ENCODE measurements at places on chromosomes 6 and 20.

GRCh38 chr6:53696341-53696740 lies 30.8 kb upstream of the KLHL31 start:
- no peak for DNase-seq

- DNase-seq: no peak
Measured at GRCh38 chr6:133218852-133219251, 22.3 kb upstream of the EYA4 start.

DNA sequence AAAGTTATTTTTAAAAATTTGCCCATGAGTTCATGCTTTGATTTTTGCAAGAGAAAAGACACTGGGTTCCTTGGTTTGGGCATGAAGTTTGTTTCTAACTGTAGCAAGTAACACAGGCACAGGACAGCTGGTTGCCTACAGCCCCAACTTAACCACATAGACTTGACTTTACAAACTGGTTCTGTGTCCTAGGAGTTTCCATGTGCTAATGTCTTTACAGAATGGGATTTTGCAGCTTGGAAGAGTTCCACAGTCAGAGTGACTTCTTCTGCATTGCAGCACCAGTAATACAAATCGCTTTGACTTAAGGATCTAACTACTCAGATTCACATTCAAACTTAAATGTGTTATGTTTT lies 44.3 kb downstream of the OR2B2 start:
- no peak for DNase-seq

GRCh38 chr6:162056745-162057144 lies 670.8 kb downstream of the PRKN start:
- DNase-seq: peak; percentile 28

GRCh38 chr6:73514746-73515110 lies 6.1 kb downstream of the EEF1A1 start:
- DNase-seq: no peak

- DNase-seq: peak; percentile 34
Measured at GRCh38 chr20:33400812-33401183, 521 bp downstream of the CDK5RAP1 start.

DNA sequence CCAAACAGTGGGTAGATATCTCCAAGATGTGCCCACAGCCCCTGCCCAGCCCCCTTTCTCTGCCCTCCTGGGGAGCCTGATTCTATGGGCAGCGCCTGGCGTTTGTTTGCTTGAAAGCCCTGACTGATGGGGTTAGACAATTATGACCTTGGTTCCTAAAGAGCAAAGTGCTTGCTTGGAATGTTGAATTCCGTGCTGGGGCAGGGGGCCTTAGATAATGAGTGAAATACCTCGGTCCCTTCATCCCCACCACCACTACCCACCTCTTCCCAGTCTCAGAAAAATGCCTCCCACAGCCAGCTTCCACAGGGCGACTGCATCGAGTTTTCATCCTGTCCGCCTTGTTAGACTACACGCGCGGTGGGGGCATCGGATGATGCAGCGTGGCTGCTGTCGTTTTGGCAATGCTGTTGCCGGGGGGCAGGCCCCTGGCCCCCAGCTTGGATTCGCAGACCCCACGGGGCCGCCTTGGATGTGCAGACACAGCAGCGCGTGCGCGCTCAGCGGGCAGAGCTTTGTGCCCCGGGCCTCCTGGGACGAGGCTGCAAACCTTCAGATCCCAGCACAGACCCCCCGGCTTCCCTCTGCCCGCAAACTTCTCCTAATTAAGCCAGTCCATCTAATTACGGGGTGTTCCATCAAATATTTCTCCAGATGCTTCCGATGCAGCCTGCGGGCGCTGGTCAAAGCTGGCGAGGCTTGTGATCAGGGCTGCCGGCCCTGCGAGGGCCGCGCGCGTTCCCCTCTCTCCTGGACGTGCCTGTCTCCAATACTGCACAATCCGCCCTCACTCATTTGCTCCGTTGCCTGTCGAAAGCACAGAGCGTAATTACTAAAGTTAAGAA lies 86.1 kb downstream of the LINC00237 start:
- DNase-seq: no peak

GRCh38 chr20:14470231-14470899 lies 133.0 kb upstream of the FLRT3 start:
- DNase-seq: no peak

DNA sequence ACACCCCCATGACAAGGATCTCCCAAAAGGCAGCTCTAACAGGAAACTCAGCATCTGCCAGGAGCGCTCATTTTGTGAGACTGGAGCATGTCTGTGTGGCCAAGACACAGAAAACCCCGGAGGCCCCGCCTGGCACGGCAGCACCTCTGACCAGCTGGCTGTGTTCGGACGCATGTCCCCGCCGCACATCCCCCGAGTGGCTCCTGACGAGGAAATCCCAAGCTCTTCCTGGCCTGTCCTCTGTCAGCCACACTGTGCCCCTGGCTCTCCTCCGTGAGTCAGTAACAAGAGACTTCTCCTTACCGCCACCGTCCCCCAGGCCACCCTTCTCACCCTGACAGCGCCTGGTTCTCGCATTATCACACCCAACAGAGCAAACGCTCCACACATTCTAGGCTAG lies 14.4 kb downstream of the SLC2A4RG start:
- DNase-seq: no peak

- no peak for DNase-seq
Measured at GRCh38 chr6:118012944-118013343, 105.9 kb downstream of the SLC35F1 start.

DNA sequence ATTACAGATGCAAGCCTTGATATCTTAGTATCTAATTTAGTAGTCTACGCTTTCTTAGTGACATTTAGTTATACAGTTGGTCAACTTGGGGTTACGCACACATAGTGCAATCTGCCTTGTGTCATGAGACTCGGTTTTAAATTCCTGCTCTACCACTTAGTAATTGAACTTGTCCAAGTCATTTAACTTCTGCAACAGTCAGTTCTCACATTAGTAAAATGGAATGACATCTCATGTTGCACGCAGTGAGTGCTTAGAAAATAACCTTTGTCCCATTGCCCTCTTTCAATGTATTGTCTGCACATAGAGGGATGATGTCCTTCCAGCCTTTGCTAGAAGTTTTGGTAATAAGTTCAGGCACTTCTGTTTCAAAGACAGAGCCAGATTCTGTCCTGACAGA lies 48.6 kb downstream of the TMEM170B start:
- no peak for DNase-seq

DNA sequence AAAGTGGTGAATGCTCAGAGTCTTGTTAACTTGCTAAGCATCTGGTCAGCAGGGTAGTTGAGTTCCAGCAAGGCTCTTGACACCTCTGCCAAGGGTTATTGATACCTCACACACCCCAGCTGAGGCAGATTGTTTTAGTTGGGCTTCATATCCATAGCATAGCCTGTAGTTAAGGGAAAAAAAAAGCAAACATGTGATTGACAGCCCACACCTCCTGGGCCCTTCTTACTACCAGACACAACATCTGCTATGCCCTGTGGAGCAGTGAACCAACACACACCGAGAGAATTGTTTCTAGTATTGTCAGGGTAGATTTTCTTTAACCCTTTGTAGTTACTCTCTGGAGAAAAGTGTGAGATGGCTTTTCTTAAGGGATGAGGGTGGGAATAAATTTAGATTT lies 697.0 kb upstream of the POU3F2 start:
- DNase-seq: no peak

GRCh38 chr6:54366667-54367327 lies 58.6 kb downstream of the TINAG start:
- DNase-seq: peak; percentile 10

- DNase-seq: no peak
Measured at GRCh38 chr20:60304026-60304590, 345.9 kb downstream of the CDH26 start.
